ENCODE measurements at places on chromosomes 2 and 18.

DNA sequence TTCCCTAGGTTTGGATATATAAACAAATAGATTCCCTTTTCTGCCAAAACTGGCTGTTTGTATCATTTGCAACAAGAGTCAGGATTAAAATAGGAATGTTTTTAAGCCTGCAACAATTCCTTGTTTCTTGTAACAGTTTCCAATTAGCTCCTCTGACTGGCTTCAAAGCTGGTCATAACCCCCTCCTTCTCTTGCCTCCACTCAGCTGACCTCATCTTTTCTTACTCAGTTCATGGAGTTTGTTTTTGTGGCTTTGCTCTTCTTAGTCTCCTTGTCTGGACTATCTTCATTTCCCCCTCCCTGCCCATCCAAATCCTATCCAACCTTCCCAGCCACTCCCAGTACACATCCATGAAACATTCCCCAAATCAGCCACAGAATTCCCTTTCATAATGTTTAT is 14.3 kb upstream of the RAPH1 start:
- DNase-seq = no peak

DNA sequence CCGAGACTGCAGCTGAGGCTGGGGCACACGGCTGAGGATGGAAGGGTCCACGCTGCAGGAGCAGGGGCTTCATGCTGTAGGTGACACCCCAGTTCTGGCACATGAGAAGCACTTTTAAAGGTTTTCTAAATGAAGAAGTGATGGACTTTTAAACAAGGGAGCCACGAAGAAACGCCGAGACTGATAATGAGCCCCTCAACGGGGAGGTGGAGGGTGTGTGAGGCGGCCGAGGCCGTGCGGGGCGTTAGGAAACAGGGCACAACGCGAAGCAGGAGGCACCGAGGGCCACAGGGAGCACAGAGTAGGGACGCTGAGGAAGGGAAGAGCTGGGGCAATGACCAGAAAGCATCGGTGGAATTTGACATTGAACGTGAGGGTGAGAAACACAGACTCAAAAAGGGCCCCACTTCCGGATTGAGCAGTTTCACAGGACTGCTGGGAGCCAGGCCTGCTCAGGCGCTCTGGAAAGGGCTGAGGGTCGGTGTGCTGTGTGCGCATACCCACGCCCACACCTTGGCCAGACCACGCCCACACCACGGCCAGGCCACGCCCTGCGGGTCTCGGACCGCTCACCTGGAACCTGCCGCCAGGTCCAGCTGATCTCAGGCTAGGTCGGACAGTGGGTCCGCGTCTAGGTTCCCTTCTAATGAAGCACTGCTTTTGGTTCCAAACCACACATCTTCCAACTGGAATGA is 115.7 kb downstream of the GYPC start:
- DNase-seq = no peak

DNA sequence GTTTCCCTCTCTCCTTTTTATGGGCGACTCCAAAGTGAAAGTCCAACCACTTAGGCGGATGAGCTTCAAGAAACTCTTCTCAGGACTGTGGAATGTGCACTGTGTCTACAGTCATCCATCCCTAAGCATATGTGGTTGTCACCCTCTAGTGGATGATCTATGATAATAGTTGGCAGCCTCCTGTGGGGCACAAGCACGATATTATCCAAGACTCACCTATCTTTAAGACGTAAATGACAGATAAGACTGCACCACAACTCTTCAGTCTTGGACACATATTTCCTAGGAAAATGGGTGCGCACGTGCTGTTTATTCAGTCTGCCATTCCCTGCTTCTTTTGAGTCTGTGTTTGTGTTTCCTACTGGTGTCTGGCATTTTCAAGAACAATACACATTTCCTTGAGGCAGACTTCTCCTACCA is 145.5 kb upstream of the CTAGE1 start:
- DNase-seq = peak; percentile 81

GRCh38 chr2:45755585-45756335 is 104.3 kb downstream of the PRKCE start:
- DNase-seq = no peak

DNA sequence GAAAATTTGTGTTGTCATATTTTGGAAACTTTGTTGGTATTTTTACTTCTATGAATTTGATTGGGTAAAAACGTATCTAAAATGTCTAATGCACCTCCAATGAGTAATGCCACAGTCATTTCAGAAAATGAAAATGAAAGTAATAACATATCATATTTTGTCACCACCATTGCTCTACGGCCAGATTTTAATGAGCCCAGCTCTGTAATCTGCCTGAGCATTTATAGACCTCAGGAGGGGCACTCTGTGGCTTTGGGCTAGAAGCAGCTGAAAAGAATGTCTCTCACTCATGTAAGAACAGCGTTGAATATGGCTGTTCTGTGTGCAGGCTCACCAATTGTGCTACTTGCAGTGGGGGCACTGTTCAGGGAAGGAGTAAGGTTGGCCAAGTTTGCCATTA is 32.7 kb upstream of the ABCA12 start:
- no peak for DNase-seq

DNA sequence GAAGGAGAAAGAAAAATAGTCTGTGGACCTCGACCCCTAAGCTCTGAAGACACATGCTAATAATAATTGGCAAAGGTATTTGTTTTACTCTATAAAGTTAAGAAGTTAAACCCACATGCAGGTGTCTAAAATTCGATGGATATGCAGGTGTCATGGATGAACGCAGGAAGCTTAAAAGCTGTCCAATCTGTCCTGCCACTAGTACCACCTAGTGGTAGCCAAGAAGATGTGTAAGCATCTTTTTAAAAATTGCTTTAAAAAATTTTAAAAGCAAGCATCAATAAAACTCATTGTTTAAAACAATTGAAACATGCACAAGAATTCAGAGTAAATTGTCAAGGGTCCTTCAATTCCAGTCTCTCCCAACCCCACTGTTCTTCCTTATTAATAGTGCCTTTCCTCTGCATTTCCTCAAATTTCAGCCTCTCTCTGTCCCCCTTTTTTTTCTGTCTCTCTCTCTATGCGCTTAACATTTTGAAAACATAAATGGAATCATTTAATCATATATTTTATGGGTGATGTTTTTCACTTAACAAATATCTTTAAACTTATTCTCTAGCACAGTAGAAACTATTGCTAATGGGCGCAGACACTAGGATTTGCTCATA is 30.6 kb upstream of the PPP3R1 start:
- DNase-seq = peak; percentile 28

DNA sequence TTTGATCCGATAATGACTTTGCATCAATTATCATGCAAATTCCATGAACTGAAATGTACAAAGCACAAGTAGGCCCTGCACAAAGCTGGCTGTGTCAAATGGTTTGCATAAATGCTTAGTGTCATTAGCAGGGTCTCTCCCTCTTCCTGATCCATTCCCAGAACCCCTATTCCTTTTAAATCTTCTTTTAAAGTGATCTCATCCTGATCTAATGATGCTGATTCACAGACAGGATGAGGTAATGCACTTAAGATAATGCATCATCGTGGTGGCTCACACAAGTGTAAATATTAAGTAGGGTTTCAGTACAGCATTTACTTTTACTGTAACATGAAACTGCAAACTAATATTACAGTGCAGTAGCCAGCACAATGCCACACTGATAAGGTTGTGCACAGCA is 304.8 kb upstream of the SOX11 start:
- peak; percentile 26 for DNase-seq

- no peak for DNase-seq
Observed at GRCh38 chr2:160721089-160722040, 227.8 kb upstream of the RBMS1 start.

DNA sequence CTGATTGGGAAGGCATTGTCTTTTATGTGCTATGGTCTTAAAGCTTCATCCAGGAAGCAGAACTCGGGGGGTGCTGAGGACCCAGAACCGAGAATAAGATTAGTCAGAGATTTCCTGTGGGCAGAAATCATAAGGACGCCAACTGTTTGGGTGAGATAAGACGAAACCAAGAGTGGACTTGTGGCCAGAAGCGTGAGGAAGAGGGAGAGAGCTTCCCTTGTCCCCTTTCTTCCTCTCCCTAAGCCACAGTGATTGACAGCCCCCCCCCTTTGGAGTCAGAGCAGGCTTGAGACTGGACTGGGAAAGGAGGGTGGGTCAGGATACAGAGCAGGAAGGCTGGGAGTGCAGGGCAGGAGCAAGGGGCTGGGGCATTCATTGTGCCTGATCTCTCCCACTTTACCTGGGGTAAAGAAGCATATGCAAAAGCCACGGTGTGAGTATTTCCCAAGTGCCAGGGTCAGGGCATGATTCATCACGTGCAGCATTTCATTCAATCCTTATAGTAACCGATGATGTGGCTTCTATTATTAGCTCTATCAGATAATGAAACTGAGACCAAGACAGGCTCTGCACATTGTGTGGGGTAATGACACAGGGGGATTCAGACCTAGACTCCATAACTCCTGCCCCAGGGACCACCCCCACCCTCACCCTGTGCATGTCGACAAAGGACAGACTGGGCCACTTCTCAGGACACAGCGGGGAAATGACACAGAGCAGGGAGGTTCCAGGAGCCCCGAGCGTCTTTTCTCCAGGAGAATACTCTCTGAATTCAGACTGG is 3.0 kb upstream of the IL1RN start:
- DNase-seq = no peak

DNA sequence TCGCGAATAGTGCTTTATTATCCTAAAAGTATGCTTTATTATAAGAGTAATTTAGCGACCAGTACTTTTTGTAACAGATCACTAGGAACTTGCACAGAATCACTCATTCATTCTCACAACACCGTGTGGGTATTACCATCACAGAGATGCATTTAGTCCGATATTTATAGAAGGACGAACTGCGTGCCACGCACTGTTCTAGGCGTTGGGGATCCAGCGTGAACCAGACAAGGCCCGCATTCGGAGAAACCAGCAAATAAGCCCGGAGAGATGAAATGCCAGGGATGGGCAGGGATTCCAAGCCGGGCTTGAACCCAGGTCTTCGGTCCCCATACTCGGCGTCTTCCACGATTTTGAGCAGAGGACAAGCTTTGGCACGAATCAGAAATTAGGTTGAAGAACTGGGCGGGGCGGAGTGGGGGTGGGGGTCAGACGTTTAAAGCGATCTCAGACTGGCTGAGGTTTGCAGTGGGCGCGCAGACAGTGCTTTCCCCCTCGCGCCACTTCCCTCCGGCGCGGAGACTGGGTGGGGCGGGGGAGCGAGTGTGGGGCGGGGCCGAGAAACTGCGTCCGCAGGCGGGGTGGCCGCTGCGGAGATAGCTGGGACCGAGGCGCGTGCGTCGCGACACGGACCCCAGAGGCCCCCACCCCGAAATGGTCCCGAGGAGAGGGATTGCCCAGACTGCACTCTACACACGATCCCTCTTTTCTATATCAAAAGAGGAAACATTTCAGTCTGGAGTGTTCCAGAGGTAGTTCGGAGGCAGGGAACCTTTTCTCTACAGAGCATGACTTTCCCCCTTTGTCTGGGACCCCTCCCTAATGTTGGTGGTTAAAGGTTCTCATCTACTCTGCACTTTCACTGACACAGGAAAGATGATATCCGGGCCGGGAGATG is 1.1 kb upstream of the CXCR4 start:
- no peak for DNase-seq

DNA sequence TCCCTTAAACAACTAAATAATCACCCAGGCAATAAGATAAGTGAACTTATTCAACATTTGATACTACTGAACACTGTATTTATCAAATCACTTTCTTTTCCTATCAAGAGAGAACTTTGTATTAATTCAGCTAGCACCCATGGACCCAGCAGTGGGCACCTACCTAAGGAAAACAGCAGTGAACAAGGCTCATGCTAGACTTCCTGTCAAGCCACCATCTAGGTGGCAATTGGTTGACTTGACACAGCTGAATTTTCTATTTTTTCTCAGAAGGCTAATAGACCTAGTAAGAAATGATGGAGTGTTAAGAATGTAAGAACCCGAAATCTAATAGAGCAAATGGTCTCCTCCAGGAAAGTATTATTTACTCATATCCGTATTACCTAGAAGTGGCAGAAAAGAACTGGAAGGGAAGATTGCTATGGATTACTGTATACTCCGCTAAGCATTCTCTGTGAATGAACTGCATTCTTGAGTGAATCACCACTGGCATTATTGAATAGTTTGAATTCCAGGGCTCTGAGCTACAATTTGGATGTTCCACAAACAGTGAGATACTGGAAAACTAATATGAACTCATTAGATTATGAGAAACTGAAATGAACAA is 988.2 kb upstream of the CDH2 start:
- DNase-seq = peak; percentile 98

DNA sequence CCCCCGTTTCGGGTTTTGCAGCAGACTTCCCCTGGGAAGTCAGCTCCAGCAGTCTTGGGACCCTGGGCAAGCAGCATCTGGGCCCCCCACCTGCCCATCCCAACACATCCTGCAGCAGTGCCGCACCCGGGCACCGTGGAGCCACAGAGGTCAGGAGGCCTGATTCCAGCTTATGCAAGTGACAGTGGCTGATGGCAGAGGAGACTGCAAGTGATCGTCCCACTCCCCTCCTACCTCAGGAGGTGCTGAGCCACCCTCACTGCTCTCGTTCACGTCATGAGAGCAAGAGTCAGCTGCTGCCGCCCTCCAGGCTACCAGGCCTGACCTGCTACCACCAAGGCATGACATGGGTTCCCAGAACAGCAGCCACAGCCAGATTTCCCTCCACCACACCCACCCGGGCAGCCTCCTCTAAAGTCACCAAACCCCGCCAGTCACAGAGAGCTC is 18.2 kb downstream of the COX7A2L start:
- DNase-seq = no peak

- DNase-seq = no peak
Observed at GRCh38 chr2:68809324-68810240, 61.6 kb downstream of the BMP10 start.

All from kidney glomerular epithelial cell (primary cell).